Transverse colon (tissue), 4 donors: ENCODE measurements at places on chromosomes 11 and 22. TPM values are rescaled to one million over a fixed set of nuclear protein-coding genes. Genes with fewer than 3 reads are reported as not detected.
A peak's percentile ranks its signal among the peaks of the same experiment; 100 is the strongest.

Gene DEFB131B
- not detected for total RNA-seq

Gene OR8G5
- not detected for total RNA-seq

GRCh38 chr11:89660234-89660633 is 49.9 kb upstream of the TRIM77 start:
- H3K4me1 ChIP-seq, result no peaks in the 10 kb centered on the region
- H3K4me3 ChIP-seq, result no peak overlapping the region
- H3K27me3 ChIP-seq, result peaks cover 15% of the 10 kb centered on the region
- no peak overlapping the region for H3K27ac ChIP-seq
- DNase-seq, result no peak
- no peaks in the 10 kb centered on the region for H3K36me3 ChIP-seq

DNA sequence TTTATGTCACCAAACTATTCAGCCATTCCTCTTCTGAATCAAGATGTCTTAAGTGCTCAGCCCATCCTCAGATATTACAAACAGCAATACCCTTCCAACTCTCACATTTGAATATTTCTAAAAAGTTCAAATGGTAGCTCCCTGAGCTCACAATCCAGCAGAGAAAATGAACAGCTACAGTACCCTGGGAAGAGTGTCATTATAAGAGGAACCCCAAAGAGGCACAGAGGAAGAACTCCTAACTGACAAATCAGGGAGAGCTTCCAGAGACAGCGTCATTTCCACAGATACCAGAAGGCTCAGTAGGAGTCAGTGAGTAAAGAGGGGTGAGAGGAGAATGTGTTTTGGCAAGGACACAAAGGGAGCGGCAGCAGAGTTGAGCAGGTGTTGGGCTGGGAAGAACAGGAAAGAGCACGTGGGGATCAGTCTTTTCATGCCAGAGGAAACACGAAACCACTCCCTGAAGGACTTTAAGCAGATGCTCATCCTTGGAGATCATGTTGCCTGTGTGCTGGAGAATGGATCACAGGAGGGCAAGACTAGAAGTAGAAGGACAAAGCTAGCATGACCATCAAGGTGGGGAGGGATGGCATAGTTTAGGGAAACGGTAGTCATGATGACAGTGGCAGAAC is 4.3 kb downstream of the CLTCL1 start:
- no peak overlapping the region for H3K27ac ChIP-seq
- no peak overlapping the region for H3K4me3 ChIP-seq
- H3K4me1 ChIP-seq, result peaks cover 12% of the 10 kb centered on the region
- peaks cover 9% of the 10 kb centered on the region for H3K27me3 ChIP-seq
- DNase-seq, result no peak

Gene CARD18
- not detected for total RNA-seq

GRCh38 chr11:127818625-127819024 is 768.7 kb downstream of the ETS1 start:
- no peaks in the 10 kb centered on the region for H3K4me1 ChIP-seq
- DNase-seq, result no peak
- no peaks in the 10 kb centered on the region for H3K36me3 ChIP-seq
- H3K27ac ChIP-seq, result no peak overlapping the region
- H3K4me3 ChIP-seq, result no peak overlapping the region
- H3K27me3 ChIP-seq, result no peaks in the 10 kb centered on the region

Gene MMP12
- total RNA-seq, result 0.55 TPM

Gene MPZL2
- total RNA-seq, result 69.9 TPM

GRCh38 chr11:10413268-10413667 is 41.8 kb upstream of the AMPD3 start:
- H3K36me3 ChIP-seq, result no peaks in the 10 kb centered on the region
- H3K4me1 ChIP-seq, result peaks cover 5% of the 10 kb centered on the region
- H3K27ac ChIP-seq, result no peak overlapping the region

GRCh38 chr11:85751724-85752123 is 59.2 kb downstream of the SYTL2 start:
- no peak for DNase-seq
- H3K4me3 ChIP-seq, result no peak overlapping the region
- H3K27me3 ChIP-seq, result no peaks in the 10 kb centered on the region
- H3K36me3 ChIP-seq, result no peaks in the 10 kb centered on the region

DNA sequence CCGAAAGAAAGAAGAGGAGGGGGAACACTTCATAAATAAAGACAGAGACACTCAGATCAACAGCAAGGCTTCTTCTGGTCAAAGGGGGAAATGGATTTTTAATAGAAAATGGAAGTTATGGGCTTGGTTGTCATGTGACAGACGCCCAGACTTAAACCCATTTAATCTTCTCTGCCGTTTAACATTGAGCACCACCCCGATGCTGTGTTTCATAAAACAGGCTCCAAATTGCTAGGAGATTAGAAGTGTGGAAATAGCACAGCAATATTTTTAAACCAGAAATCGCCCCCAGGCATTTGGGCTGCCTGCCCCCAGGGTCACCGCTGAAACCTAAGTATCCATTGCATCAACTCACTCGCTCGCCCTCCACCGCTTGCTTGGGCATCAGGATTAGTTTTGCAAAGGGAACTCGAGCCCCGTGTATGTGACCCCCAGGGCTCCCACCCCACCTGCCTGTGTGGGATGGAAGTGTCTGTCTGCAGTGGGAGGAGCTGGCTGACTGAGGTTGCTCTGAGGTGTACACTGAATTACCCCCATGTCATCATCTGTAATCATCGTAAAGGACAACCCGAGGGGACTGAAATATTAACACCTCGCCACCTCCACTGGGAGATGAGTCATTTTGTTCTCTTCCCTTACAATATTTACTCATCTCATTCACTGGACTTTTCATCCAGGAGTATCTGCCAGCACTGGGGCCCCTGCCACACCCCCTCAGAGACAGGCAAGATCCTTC is 10.7 kb downstream of the DSCAML1 start:
- no peaks in the 10 kb centered on the region for H3K27me3 ChIP-seq
- no peak for DNase-seq
- H3K4me1 ChIP-seq, result no peaks in the 10 kb centered on the region
- no peak overlapping the region for H3K27ac ChIP-seq
- no peaks in the 10 kb centered on the region for H3K36me3 ChIP-seq

DNA sequence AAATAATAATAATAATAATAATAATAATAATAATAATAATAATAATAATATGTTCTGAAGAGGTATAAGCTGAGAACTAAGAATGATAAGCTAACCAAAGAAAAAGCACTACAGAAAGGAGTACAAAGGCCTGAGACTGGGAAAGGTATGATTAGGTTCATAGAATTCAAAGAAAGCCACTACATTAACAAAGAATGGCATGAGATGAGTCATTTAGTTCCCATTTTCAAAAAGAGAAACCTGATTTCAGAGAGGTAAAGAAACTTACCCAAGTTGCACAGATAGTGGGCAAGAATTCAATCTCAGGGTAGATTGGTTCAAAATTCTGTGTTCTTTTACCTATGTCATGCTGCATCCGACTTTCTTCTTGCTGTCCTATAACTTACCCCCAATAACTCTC is 350.9 kb downstream of the TTC28 start:
- no peaks in the 10 kb centered on the region for H3K27me3 ChIP-seq
- no peaks in the 10 kb centered on the region for H3K4me1 ChIP-seq
- H3K36me3 ChIP-seq, result no peaks in the 10 kb centered on the region

Gene LMNTD2
- total RNA-seq, result 14.8 TPM

- peaks cover 10% of the 10 kb centered on the region for H3K4me1 ChIP-seq
- no peaks in the 10 kb centered on the region for H3K27me3 ChIP-seq
- H3K27ac ChIP-seq, result no peak overlapping the region
- no peak for DNase-seq
- no peaks in the 10 kb centered on the region for H3K36me3 ChIP-seq
- no peak overlapping the region for H3K4me3 ChIP-seq
Measured at GRCh38 chr22:25453557-25453956, 110.9 kb upstream of the GRK3 start.

Gene PAMR1
- total RNA-seq, result 4.0 TPM

DNA sequence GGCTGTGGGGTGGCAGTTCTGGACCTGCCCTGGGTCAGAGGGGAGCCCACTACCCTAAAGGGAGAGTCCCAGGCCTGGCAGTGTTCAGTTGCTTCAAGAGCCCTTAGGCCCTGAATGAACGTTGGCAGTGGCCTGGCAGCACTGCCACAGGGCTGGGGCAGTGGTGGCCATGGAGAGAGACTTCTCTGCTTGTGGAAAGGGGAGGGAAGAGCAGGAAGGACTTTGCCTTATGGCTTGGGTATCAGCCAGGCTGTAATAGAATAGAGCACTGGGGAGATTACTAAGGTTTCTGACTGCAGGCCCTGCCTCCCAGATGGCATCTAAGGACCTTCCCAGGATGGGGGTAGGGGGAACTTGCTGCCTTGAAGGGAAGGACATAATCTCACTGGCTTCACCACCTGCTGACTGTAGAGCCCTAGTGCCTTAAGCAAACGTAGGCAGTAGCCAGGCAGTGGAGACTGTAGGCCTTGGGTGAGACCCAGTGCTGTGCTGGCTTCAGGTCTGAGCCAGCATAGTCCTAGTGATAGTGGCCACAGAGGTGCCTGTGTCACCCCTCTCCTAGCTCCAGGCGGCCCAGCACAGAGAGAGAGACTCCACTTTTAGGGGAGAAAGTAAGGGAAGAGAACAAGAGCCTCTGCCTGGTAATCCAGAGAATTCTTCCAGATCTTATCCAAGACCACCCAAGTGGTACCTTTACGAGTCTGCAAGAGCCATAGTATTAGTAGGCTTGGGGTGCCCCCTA is 27.6 kb downstream of the PLA2G6 start:
- no peaks in the 10 kb centered on the region for H3K36me3 ChIP-seq
- H3K27me3 ChIP-seq, result no peaks in the 10 kb centered on the region
- peak; percentile 27 for DNase-seq
- H3K4me3 ChIP-seq, result no peak overlapping the region
- no peak overlapping the region for H3K27ac ChIP-seq

DNA sequence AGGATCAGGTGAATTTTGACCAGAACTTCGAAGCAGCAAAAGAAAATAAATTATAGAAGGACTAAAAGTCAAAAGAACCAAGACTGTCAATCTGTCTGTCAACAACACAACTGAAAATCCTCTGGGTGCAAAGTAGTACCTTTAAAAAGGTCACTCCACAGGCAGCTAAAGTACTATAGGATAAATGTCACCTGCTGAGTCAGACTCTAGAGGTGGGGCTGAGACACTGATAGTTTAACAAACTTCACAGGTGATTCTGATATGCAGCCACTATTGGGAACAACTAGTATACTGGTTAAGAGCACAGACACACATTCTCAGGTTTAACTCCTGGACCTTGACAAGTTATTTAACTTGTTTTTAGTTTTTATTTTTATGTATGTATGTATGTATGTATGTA is 107.3 kb downstream of the FCHSD2 start:
- H3K4me3 ChIP-seq, result no peak overlapping the region
- no peaks in the 10 kb centered on the region for H3K4me1 ChIP-seq
- H3K36me3 ChIP-seq, result no peaks in the 10 kb centered on the region
- no peak overlapping the region for H3K27ac ChIP-seq
- no peak for DNase-seq

- no peaks in the 10 kb centered on the region for H3K4me1 ChIP-seq
- H3K36me3 ChIP-seq, result no peaks in the 10 kb centered on the region
- no peak for DNase-seq
Measured at GRCh38 chr11:100964435-100964834, 165.2 kb downstream of the PGR start.

DNA sequence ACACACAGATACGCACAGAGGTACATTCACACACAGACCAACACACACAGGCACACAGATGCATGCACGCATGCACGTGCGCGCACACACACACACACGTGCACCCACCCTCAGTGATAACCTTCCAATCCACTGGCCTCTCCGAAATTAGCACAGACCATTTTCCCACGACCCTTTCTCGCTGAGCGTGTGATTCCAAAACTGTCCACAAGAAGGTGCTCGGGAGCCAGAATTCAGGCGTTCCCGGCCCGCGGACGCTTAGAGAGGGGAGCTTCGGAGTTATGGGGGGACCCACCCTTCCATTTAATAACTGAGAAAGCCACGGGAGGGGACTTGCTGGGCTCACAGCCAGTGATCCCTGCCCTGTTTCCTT is 33.8 kb upstream of the SLC35C1 start:
- H3K4me3 ChIP-seq, result peak overlapping the region; percentile 44
- no peaks in the 10 kb centered on the region for H3K27me3 ChIP-seq
- peak overlapping the region; percentile 70 for H3K27ac ChIP-seq
- H3K4me1 ChIP-seq, result no peaks in the 10 kb centered on the region
- H3K36me3 ChIP-seq, result no peaks in the 10 kb centered on the region
- peak; percentile 76 for DNase-seq

- no peak overlapping the region for H3K4me3 ChIP-seq
- no peaks in the 10 kb centered on the region for H3K36me3 ChIP-seq
- no peaks in the 10 kb centered on the region for H3K27me3 ChIP-seq
- H3K4me1 ChIP-seq, result no peaks in the 10 kb centered on the region
Measured at GRCh38 chr11:17753641-17754040, 19.1 kb downstream of the KCNC1 start.

Gene PDHX
- 37.0 TPM for total RNA-seq

Gene OR52A1
- total RNA-seq, result not detected

Gene FGF19
- not detected for total RNA-seq

GRCh38 chr11:69702769-69703452 is 911 bp downstream of the FGF19 start:
- H3K27ac ChIP-seq, result no peak overlapping the region
- H3K27me3 ChIP-seq, result peaks cover 95% of the 10 kb centered on the region

Gene PDGFB
- total RNA-seq, result 7.5 TPM

Gene NRIP3
- 0.82 TPM for total RNA-seq

DNA sequence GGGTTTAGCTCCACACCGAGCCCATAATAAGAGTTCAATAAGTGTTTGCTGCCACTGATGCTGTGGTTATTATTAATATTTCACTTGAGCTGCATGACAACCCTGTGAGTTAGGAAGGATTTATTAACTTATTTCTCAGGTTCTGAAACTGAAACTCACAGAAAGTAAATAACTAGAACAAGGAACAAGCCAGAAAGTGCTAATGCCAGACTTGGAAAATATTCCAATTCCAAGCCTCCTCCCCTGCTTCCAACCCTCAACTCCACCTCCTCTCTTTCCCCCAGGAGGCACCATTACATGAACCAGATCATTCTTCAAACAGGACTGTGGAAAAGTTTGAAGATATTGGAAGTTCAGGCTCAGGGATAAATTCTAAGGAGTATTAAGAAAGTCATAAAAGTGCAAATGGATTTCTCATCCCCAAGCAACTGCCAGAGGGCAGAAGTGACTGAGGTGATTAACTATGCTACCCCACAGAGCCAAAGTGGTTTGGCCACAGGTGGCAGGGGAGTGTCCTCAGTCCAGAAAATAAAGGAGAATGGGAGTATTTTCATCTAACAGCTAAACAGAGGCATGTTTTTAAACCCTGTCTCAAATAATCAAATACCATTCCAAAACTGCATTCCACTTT is 3.2 kb upstream of the FJX1 start:
- no peak overlapping the region for H3K27ac ChIP-seq
- H3K4me1 ChIP-seq, result peaks cover 26% of the 10 kb centered on the region
- no peak for DNase-seq
- H3K36me3 ChIP-seq, result no peaks in the 10 kb centered on the region
- peaks cover 63% of the 10 kb centered on the region for H3K27me3 ChIP-seq

GRCh38 chr11:132913886-132914285 is 618.4 kb downstream of the OPCML start:
- H3K27me3 ChIP-seq, result no peaks in the 10 kb centered on the region
- no peak for DNase-seq
- no peaks in the 10 kb centered on the region for H3K4me1 ChIP-seq

Gene MRGPRE
- not detected for total RNA-seq
